Stimulated activated CD8-positive, alpha-beta memory T cell treated with anti-CD3 and anti-CD28 coated beads, Interleukin-4, amount 100 ng/mL, for 1 hour (primary cell): ENCODE measurements at places on chromosomes 11 and 22.

GRCh38 chr22:35960854-35961253 is 67.8 kb downstream of the RBFOX2 start:
- no peak for DNase-seq

GRCh38 chr11:32365192-32365591 is 70.1 kb downstream of the WT1 start:
- DNase-seq, result no peak

- DNase-seq, result no peak
These were observed 35.6 kb downstream of the RTL6 start for GRCh38 chr22:44462246-44463010.

DNA sequence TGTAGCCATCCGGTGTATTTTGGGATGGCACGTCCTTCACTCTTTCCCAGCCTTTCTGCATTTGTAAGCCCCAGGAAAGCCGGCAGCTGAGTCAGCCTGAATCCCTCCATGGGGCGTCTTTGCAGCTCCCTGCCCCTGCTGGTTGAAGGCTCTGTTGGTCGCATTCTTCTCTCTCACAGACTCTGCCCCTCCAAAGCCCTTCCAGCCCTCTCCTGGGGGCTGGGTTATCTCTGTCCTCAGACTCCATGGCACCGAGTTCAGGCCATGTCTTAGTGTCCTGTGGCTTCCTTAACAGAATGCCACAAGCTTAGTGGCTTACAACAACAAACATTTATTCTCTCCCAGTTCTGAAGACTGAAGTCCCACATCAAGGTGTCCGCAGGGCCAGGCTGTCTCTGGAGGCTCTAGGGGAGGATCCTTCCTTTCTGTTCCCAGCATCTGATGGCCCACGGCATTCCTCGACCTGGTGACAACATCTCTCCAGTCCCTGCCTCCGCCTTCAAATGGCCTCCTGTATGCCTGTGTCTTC is 62.2 kb downstream of the BCR start:
- no peak for DNase-seq

GRCh38 chr11:299081-299891 is at the start of gene IFITM5:
Gene IFITM5 (minus strand): TSS chr11:299526. CDS start chr11:299490, 36 bp downstream.
- DNase-seq, result no peak

DNA sequence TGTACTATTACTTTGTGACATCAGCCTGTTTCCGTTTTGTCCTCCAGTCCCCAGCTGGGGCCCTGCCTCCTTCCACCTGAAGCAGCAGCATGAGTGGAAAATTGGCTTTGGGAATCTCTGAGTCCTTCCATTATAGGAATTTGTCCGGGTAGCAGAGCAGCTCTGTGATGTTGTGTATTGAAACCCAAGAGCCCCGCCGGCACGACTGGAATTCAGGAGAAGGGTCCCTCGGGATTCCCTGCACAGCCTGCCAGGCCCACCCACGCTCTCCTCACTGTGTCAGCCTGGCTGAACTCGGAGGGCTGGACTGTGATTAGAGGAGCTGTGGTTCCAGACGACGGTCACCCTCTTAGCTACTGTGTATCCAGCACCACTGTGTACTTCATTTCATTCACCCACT is 18.8 kb upstream of the TSPAN18 start:
- DNase-seq, result no peak

GRCh38 chr11:6682591-6682935 is 577 bp downstream of the MRPL17 start:
- no peak for DNase-seq

DNA sequence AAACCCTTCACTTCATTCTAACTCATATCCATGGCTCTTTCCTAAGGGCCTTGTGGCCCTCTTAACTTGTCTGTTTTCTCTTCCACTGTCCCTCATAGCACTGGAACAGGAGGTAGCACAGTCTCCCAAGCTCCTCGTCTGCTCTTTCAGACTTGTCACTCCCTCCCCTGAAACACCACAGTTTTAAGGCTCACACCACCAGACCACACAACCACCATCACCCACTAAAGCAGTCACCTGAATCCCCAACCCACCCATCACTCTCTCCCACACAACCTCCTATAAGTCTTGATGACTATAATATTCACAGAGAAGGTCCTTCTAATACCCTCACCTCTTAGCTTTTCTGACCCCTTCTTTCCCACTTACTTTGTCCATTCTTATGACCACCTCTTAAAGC is 11.1 kb upstream of the VWCE start:
- no peak for DNase-seq

GRCh38 chr11:2168286-2169004 is 3.2 kb downstream of the TH start:
- DNase-seq, result no peak

DNA sequence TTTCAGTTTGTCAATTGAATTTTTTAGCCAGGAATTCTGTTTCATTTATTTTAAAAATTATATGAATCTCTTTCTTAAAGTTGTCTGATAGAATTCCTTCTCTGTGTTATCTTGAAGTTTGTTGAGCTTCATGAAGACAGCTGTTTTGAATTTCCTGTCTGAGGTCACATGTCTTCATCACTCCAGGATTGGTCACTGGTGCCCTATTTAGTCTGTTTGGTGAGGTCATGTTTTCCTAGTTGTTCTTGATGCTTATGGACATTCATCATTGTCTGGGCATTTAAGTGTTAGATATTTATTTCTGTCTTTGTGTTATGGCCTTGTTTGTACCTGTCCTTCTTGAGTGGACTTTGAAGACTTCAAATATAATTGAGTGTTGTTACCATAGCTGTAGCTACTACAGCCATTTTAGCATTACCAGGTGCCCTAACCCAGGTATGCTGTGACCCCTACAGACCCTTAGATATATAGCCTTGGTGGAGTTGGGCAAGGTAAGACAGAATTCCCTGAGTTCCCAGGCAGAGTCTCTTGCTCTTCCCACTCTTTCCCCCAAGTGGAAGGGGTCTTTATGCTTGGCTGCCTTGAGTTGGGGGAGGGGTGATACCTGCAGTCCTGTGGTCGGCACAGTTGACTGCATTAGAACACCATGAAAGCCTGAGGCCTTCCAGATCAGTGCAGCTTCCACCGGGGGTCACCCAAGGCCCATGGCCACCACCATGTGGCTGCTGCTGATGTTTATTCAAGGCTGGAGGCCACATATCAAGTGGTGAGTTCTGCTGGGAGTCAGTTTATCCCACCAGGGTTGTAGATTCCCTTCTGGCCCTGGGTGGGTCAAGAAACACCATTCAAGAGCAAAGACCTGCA is 229.6 kb downstream of the DYNC2H1 start:
- DNase-seq, result no peak

DNA sequence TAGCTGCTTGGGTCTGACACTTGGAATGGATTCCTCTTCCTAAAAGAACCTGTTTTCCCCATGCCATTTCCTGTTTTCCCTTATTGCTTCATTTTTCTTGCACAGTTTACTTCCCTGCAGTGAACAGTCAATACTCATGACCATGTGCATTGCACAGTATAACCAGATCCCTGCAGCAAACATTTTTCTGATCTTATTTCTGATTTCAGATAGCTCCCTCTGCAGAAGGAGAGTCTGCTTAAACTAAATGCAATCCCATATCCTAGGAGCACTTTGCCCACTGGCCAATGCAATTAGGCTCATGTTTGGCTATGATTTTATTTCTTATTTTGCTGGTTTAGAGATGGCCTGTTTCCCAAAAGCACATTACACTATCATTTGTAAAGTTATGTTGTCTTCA is 96.7 kb upstream of the CD44 start:
- no peak for DNase-seq

GRCh38 chr11:65572356-65573051 is at the start of gene FAM89B:
Gene FAM89B (plus strand): TSS chr11:65572538. CDS start chr11:65572670, 132 bp downstream.
- DNase-seq, result no peak

- no peak for DNase-seq
These were observed 842.7 kb upstream of the CCDC90B start for GRCh38 chr11:84128840-84129239.

- DNase-seq, result no peak
These were observed 476.4 kb downstream of the INSC start for GRCh38 chr11:15591112-15591537.

- no peak for DNase-seq
These were observed 36.8 kb downstream of the OR10A6 start for GRCh38 chr11:7894251-7894650.

GRCh38 chr11:35011389-35011788 is 95.0 kb downstream of the PDHX start:
- no peak for DNase-seq

DNA sequence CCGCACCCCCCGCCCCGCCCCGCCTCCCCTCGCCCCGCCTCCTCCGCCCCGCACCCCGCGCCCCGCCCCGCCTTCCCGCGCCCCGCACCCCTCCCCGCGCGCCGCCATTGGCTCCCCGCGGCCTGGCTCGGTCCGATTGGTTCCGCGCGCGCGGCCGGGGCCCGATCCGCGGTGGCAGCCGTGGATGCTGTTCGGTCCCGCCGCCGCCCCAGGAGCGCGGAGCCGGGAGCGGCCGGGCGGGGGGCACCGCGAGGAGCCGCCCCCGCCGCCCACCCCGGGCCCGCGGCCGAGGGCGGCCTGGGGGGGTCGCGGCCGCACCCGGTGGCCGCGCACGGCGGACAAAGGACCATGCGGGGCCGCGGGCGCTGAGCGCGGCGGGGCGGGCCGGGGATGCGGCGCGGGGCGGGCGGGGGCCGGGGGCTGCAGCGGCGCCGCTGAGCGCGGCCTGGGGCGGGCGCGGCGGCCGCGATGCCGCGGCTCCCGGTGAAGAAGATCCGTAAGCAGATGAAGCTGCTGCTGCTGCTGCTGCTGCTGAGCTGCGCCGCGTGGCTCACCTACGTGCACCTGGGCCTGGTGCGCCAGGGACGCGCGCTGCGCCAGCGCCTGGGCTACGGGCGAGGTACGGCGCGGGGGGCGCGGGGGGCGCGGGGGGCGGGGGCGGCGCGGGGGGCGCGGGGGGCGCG is at the start of gene B4GALNT4:
Gene B4GALNT4, plus strand, starts transcription at position 164 of the 683 bp plus-strand sequence. Its CDS starts 305 bp downstream, at position 469.
- no peak for DNase-seq

DNA sequence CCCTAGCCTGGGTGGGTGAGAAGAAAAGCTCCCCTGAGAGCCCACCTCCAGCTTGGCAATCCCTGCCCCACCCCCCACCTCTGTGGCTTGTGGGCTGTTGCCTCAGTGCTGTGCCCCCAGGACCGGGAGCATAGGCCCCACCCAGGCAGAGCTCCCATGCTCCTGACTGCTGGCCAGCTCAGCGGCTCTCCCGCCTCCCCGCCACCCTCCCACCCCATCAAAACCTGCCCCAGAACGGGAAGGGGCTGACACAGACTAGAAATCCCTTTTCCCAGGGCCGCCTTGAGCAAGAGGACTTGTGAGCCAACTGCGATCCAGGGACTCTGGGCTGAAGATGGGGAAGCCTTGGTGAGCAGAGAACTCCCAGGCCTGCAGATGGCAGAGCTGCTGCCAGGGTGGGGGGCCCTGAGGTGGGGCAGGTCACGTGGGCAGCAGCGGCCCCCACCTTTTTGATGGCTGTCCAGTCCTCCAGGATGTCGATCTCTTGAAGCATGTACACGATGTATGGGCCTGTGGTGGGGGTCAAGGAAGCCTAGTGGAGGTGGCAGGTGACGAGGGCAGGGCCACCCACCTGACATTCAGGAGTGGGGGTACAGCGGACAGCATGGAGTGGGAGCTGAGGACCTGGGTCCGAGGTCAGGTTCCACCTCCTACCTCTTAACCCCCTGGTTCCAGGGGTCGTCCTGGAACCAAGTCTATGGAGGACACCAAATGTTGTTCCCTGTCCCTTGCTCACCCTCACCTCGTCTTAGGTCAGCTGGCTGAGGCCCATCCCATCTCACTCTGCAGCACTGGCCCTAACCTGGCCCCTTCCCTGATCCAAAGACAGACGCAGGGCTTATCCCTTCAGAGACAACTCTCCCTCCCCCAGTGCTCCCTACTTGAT is 2.3 kb upstream of the RIN1 start:
- DNase-seq, result no peak

DNA sequence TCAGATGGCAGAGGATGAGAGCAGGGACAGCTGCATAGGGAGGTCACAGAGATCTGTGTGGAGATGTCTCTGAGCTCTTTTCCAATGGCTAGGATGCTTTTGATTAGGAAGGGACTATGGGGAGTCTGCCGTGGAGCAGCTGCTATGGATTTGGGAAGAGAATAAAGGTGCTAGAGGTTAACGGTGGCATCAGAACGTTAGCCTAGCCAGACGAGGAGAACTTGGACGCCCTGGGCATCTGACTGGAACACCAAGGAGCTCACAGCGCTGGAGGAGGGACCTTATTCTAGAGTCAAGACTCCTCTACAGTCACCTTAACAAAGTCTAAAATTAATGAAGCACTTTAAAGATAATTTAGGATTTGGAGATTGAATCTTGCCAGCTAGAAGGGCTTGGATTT is 157.2 kb upstream of the B3GAT1 start:
- no peak for DNase-seq

DNA sequence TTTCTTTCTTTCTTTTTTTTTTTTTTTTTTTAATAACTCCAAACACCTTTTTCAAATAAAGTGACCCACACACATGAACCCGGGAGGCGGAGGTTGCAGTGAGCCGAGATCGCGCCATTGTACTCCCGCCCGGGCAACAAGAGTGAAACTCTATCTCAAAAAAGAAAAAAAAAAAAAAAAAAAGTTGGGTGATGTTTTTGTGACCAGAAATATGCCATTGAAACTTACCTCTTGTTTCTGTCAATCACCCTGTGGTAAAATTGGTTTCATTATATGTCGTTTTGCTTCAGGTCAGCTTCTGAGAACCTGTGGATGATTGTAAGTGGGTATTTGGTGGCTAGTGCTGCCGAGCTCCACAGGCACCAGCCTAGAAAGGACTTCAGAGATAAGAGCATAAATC is 238.8 kb downstream of the TBC1D22A start:
- no peak for DNase-seq

GRCh38 chr22:38257181-38257580 is 15.6 kb downstream of the TMEM184B start:
- no peak for DNase-seq

DNA sequence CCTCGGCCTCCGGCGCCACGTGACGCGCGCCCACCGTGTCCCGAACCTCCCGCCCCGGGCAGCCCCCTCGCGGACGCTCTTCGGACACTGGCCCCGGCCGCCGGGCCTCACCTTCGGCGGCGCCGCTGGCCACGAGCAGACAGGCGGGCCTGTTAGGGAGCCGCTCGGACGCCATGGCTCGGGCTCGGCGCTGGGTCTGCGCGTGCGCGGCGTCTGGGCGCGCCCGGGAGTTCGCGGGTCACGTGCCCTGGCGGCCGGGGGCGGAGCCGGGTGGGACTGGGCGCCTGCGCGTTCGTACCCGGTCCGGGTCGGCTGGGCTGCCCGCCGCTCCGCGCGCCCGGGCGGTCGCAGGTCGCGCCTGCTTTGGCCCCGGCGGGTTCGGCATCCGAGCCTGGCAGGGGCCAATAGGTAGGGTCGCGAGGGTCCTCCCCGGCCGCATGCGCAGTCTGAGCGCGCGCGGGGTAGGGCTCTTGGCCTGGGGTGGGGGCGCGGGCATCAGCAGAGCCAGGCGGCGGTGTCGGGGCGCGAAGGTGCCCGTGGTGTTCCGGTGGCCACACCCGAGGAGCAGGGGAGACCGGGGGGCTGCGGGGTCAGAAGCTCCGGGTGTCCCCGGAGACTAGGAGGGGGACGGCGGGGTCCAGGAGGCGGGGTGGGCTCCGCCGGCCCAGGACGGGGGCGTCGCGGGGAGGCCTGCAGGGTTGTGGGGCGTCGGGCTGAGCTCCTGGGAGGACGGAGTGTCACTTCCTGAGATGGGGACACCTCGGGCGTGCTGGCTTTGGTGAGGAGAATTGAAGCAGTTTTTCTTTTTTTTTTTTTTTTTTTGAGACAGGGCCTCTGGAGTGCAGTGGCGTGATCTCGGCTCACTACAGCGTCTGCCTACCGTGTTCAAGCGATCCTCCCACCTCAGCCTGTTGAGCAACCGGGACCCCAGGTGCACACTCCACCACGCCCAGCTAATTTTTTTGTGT is at the start of gene GATD1:
Gene GATD1, minus strand, starts transcription at position 200 of the 968 bp plus-strand sequence. Its CDS starts 25 bp downstream, at position 175.
- peak; percentile 87 for DNase-seq
